ENCODE measurements at places on chromosomes 7 and 10. TPM values are rescaled to one million over a fixed set of nuclear protein-coding genes. Genes with fewer than 3 reads are reported as not detected.

The PKD2L1 gene
- not detected for total RNA-seq

The RNLS gene
- 6.7 TPM for total RNA-seq

The FAM25G gene
- 1.4 TPM for total RNA-seq

The CYP2C18 gene
- 20.9 TPM for total RNA-seq

The MLXIPL gene
- under 0.01 TPM for total RNA-seq

The PNLIPRP1 gene
- not detected for total RNA-seq

The PNLIPRP3 gene
- 53.2 TPM for total RNA-seq

DNA sequence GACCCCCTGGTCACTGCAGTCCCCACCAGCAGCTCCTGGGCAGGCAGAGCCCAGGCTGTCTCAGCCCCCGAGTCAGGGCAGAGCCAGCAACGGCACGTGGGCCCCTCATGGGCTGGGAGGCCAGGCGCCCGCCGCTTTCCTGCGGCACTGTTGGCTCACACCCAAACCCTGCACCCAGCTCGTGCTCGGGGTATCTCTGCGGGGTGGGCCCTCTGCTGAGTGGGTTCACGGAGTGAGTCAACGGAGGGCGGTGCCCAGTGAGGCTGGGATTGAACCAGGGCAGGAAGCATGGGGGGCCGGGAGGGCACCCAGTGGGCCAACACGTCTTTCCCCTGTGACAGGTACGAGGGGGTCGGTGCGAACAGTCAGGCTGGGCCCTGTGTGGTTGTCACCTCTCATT is 28.9 kb downstream of the ADAP1 start:
- no peak for DNase-seq

GRCh38 chr7:94338921-94339371 is 55.7 kb upstream of the COL1A2 start:
- peak; percentile 70 for DNase-seq

GRCh38 chr10:111161109-111161874 is 84.5 kb downstream of the ADRA2A start:
- no peak for DNase-seq

DNA sequence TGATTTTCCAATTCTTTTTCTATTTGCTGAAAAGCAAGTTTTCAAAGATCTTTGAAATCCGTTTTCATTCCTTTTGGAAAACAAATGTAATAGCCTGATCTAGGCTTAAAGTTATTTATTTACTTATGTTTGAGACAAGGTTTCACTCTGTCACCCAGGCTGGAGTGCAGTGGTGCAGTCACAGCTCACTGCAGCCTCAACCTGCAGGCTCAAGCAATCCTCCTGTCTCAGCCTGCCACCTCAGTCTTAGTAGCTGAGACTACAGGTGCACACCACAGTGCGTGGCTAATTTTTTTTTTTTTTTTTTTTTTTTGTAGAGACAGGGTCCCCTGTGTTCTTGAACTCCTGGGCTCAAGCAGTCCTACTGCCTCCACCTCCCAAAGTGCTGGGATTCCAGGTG is 4.6 kb downstream of the ST7 start:
- DNase-seq = no peak

GRCh38 chr10:124196659-124197058 is 103.3 kb upstream of the CHST15 start:
- DNase-seq = no peak

GRCh38 chr7:27172823-27173510 is 1.2 kb downstream of the HOXA10 start:
- DNase-seq = no peak

DNA sequence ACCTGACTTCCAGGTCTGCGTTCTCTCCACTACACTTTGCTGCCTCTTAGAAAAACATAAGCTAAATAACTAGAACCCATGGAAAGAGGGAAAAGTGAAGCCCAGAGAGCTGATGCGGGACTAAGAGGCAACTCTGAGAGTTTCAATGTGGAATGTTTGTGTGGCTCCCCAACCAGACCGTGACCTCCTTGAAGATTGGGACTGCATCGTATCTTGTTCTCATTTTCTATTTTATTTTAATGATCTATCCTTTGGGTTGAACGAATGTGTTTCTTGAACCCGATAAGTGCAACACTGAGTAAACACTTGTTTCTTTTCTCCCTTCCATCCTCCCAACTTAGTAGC is 77.4 kb downstream of the TPST1 start:
- no peak for DNase-seq

- DNase-seq = no peak
These were observed 81.7 kb downstream of the RNF216 start for GRCh38 chr7:5699467-5700384.

DNA sequence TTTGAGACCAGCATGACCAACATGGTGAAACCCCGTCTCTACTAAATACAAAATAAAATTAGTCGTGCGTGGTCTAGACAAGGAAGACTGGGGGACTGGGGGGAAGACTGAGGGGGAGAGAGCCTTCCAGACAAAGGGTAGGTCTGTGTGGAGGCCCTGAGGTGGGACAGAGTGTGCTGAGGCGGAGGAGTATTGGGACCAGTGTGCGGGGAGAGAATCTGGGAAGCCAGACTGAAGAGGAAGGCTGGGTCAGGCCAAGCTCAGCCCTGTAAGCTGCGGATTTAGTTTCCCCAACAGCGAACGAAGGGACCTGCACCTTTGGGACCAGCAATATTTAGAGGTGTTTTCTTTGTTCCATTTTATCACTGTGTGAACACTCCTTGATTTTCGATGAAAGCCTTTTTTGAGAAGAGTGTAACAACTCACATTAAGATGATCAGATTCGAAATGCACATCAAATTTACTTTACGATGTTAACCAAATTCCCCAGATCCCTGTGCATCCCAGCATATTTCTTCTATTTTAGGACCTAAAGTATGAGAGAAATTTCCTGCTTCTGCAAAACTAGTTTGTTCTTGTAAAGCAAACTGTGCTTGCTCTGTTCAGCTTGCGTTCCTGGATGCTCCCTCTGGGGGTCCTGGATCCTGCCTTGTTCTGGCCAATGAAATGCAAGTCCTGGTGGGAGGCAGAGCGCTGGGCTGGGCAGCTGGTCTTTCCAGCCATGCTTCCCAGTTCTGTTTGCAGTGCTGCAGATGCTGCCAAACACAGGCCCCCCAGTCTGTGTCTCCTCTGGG is 39.4 kb downstream of the PLAU start:
- no peak for DNase-seq

GRCh38 chr7:4068286-4068685 is 613.8 kb upstream of the FOXK1 start:
- DNase-seq = no peak

- no peak for DNase-seq
These were observed 94.1 kb downstream of the SH3PXD2A start for GRCh38 chr10:103761075-103761920.

DNA sequence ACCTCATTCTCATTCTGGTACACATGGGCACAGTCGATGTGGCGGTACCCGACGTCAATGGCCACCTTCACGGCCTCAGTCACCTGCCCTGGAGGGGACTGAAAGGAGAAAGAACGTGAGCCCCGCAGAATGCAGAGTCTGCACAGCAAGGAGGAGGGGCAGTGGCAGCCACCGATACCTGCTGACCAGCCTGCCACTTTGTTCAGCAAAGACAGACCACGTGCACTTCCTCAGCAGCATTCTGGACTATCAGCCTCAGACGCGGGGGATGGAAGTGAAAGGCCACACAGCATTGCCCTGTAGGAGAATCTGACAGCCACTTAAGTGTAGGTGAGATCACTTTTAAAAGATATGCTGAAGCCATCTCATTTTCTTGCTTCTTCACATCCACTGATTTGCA is 7.2 kb downstream of the AKR1B1 start:
- no peak for DNase-seq
